Smooth muscle cell of the pulmonary artery (primary cell): ENCODE measurements at places on chromosomes 5 and 9. TPM values are rescaled to one million over a fixed set of nuclear protein-coding genes. Genes with fewer than 3 reads are reported as not detected.

PRSS3 gene
- 12.1 and 14.8 TPM in 2 replicates for total RNA-seq

TOR1A gene
- 35.0 and 39.6 TPM in 2 replicates for total RNA-seq

TAF11L5 gene
- total RNA-seq: not detected in 2 replicates

FAM170A gene
- total RNA-seq: not detected in 2 replicates

PCDHB16 gene
- 0.50 and 0.59 TPM in 2 replicates for total RNA-seq

FAT2 gene
- total RNA-seq: 0.07 and 0.26 TPM in 2 replicates

MYMK gene
- not detected in 2 replicates for total RNA-seq

TAF1L gene
- total RNA-seq: under 0.01 TPM in 1 of 2 replicates, not detected in the other

JADE2 gene
- total RNA-seq: 27.6 and 33.6 TPM in 2 replicates

CCDC152 gene
- total RNA-seq: 0.26 and 3.0 TPM in 2 replicates

CMYA5 gene
- total RNA-seq: 0.52 and 0.69 TPM in 2 replicates

PCDHGC4 gene
- 3.5 and 4.2 TPM in 2 replicates for total RNA-seq

LCN12 gene
- 0.20 TPM in 1 of 2 replicates, not detected in the other for total RNA-seq

MAT2B gene
- total RNA-seq: 38.9 and 61.6 TPM in 2 replicates

FOXD4L3 gene
- total RNA-seq: 0.07 and 0.10 TPM in 2 replicates

SHOC1 gene
- total RNA-seq: under 0.01 TPM in 1 of 2 replicates, not detected in the other

ZNF354C gene
- 7.7 and 8.5 TPM in 2 replicates for total RNA-seq

RMI1 gene
- 6.1 and 8.4 TPM in 2 replicates for total RNA-seq

TMEM38B gene
- total RNA-seq: 13.4 and 17.7 TPM in 2 replicates

GRM6 gene
- total RNA-seq: not detected in 2 replicates

ADCY2 gene
- total RNA-seq: 0.07 TPM in 1 of 2 replicates, not detected in the other

PCDHA12 gene
- 0.07 and 0.33 TPM in 2 replicates for total RNA-seq

GZMA gene
- total RNA-seq: not detected in 2 replicates

PCDHA4 gene
- total RNA-seq: 0.59 and 0.69 TPM in 2 replicates

GPR150 gene
- 0.40 and 0.46 TPM in 2 replicates for total RNA-seq

MEIKIN gene
- total RNA-seq: not detected in 2 replicates

SMIM33 gene
- total RNA-seq: not detected in 2 replicates

CARD6 gene
- 7.4 and 13.0 TPM in 2 replicates for total RNA-seq

EGFLAM gene
- total RNA-seq: 2.9 and 13.8 TPM in 2 replicates

GM2A gene
- 30.6 and 38.9 TPM in 2 replicates for total RNA-seq

HBEGF gene
- total RNA-seq: 4.6 and 10.7 TPM in 2 replicates

PRRX2 gene
- total RNA-seq: 11.3 and 17.9 TPM in 2 replicates

NUTM2F gene
- not detected in 2 replicates for total RNA-seq

ENTPD2 gene
- not detected in 2 replicates for total RNA-seq

LEAP2 gene
- total RNA-seq: 0.26 and 0.30 TPM in 2 replicates

ANKRD18A gene
- total RNA-seq: not detected in 2 replicates

THBS4 gene
- 0.63 and 2.1 TPM in 2 replicates for total RNA-seq

FOXD4L5 gene
- 0.03 and 0.07 TPM in 2 replicates for total RNA-seq
